ENCODE measurements at places on chromosomes 6 and 20.

DNA sequence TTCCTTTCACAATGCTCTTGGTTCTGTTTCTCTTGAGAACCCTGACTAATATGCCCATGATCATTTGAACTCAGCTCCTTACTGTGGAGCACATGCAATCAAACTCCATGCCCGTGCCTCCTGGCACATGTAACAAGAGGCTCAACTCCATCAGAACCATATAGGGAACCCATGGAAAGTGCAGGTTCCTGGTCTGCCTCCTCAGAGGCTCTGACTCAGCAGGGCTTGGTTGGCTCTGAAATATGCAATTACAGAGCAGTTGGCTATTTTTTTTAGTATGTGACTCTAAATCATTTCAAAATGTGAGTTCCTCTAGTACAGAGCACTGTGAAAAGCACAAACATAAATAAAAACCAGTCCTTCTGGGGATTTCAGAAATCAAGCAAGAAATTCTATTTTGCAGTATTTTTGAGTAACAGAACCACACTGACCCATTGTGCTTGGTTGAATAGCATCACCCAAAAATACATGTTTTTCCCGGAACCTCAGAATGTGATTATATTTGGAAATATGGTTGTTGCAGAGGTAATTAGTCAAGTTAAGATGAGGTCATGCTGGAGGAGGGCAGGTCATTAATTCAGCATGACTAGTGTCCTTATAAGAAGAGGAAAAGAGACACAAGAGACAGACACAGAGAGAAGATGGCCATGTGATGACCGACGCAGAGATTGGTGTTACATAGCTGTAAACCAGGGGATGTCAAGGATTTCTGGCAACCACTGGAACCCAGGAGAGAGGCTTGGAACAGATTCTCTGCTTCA is 13.2 kb upstream of the MAP3K4 start:
- DNase-seq: no peak

GRCh38 chr20:58021481-58021880 is 207.0 kb downstream of the ANKRD60 start:
- DNase-seq: no peak

GRCh38 chr6:97822632-97823031 is 539.6 kb upstream of the MMS22L start:
- no peak for DNase-seq

DNA sequence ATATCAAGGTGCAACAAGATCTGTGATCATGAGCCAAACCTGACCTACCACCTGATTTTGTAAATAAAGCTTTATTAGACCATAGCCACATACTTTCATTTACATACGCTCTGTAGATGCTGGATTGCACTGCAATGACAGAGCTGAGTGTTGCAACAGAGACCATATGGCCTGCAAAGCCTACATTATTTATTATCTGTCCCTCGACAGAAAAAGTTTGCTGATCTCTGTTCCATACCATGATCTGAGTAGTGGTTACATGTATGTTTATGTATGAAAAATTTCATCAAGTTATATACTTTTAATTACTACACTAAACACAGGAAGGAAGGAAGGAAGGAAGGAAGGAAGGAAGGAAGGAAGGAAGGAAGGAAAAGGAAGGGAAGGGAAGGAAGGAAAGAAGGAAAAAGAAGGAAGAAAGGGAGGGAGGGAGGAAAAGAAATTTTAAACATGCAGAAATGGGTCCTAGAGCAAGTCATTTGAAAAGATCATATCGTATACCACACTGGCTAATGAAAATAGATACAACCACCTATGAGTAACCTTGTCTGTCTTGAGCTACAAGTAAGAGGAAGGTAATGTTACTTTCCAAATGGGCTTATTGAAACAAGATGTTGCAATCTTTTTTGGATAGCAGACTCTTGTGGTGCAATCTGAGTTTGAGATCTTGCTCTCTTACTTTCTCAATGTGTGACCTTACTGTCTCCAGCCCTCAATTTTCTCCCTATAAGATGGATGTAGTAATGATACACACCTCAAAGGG is 441.0 kb downstream of the KIF16B start:
- no peak for DNase-seq

DNA sequence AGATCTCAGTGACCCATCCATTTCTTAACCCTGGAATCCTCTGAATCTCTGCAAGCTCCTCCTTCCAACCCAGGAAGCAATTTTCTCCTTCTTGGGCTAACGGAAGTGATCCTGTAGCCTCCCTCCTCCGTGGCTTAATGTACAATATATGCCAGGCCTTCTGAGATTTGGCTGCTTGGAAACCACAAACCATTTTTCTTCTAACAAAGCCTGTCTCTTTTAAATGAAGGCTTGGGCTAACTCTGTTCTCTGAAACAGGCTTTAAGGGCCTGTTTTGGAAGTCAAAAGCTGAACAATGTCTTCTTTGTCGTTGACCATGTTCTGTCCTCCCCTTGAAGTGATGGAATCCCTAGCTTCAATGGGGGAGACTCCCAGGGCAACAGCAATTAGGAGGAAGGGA is 14.9 kb downstream of the FYN start:
- DNase-seq: no peak
